ENCODE measurements at places on chromosomes 6 and 20.

DNA sequence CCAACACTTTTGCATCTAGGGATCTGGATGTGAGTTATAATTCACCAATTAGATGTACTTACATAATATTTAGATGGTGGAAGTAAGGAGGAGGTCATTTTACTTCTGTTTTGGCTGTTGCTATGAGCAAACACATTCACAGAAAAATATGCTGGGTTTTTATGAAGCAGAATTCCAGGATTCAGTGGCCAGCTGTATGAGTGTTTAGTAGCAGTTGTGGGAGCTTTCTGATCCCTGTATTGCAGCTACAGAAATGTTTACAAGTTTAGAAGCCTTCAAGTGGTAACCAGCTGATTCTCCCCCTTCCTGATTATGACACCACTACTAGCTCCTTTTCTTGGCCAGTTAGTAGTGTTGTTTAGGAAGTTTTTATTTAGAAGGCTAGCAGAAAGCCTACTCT is 177.0 kb downstream of the TENT5A start:
- no peak for DNase-seq

DNA sequence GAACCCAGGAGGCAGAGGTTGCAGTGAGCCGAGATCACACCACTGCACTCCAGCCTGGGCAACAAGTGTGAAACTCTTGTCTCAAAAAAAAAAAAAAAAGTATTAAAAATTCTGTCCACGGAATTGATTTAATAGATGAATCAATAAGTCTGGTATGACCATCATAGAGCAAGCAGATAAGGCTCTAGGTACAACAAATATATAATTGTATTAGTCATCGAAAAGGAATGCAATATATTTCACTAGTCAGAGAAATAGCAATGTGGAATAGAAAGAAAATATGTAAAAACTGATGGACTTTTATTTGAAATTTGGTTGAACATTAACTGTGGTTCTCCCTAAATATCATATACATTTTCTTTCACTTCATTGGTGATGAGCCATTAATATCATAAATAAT is 476.8 kb upstream of the AGPAT4 start:
- no peak for DNase-seq

- no peak for DNase-seq
These were observed 104.1 kb downstream of the CDH4 start for GRCh38 chr20:61356196-61356595.

DNA sequence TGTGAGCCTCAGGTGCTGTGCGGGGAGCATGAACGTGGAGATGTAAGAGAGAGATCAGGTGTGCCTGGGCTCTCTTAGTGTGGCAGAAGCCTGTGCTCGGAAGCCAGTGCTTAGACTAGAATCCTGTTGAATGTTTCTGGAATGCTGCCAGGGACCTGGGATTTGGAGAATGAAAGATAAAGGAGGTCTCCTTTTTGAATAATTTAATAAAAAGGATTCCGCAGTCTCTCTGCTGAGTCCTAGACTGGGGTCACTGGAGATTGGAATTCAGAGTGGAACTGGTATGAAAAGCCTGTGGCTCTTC is 18.8 kb upstream of the EFCAB8 start:
- DNase-seq = no peak

DNA sequence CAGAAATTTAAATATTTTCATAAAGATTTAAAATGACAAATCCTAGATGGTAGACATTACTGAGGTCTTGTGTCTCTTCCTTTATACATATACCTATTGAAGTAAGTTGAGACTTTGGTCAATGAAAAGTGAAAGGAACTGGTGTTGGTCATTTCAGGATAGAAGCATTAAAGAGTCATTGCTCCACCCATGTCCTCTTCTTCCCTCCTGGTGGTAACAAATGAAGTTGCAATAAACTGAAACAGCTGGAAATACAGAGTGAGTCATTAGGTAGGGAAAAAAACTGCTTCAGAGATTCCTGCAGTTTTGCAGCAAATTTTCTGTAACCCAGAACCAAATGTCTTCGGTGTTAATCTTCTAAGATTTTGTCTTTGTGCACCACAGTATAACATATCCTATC is 448.0 kb downstream of the EYS start:
- no peak for DNase-seq
